ENCODE measurements at places on chromosomes 7 and 10.

DNA sequence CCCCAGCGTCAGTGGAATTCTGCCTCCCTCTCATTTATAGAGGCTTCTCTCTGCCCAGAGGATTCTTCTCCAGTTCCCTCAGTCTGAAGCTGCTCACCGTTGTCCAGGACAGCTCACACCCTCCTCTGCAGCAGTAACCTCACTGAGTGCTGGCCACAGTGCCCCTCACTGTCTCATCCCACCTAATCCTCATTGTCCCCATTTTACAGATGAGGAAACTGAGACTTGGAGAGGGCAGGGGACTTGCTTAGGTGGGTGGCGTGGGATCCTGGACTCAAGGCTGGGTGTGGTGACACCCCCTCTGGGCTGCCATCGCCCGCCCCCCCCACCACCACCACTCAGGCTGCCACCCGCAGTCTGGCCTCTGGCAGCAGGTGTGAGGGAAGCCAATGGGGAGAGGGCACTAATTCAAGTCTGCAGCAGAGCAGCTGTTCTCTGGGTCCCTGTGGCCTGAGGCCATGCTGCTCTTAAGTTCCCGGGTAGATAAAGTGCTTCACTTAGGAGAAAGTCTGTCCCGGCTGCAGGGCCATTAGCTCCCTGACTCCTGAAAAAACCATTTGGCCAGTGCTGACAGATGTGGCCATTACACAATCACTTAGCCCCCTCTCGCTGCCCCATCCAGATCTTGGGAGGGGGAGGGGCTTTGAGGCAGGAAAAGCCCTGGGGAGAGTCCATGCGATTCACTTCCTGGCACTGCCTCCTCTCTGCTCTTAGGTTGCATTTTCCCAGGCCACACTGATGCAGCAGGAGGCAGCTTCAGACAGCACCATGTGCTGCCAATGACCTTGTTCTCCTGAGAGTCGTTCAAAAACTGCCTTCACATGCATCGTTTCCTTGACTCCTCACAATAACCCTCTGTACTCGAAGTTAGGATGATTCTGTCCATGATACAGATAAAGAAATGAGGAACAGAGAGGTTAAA, 36.3 kb downstream of the DRGX start:
- DNase-seq, result no peak

DNA sequence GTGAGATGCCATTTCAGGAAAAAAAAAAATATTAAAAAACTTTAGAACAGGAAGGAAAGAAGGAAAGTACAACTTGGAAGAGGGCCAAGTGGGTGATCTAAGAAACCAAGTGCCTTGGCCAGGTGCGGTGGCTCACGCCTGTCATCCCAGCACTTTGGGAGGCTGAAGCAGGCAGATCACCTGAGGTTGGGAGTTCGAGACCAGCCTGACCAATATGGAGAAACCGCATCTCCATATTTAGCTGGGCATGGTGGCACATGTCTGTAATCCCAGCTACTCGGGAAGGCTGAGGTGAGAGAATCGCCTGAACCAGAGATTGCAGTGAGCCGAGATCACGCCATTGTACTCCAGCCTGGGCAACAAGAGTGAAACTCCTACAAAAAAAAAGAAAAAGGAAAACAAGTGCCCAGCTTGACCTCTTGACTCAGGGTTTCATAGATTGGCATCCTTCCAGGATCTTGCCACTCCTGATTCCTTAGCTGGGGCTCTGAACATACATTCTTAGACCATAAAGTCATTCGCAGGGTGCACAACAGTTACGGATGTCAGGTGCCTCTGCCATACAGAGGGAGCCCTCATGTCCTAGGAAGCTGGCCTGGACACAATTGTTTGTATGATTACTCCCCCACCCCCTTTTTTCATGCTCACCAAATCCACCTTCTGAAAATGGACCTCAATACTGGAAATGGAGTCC, 2.1 kb upstream of the GUSB start:
- no peak for DNase-seq

DNA sequence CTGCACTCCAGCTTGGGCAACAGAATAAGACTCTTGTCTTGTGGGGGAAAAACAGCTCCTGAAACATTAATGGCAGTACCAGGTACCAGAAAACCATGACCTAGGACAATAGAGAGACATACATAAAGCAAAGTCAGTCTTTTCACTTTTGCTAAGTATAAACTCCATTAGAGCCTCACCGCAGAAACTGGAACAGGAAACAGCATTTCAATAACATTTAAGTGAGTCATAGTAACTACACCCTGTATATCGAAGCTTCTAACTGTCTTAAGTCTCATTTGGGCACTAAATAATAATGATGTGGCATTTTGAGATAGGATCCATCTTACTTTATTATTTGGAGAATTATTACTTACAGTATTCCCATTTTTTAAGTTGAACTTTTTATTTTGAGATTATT, 517.8 kb upstream of the CELF2 start:
- no peak for DNase-seq

DNA sequence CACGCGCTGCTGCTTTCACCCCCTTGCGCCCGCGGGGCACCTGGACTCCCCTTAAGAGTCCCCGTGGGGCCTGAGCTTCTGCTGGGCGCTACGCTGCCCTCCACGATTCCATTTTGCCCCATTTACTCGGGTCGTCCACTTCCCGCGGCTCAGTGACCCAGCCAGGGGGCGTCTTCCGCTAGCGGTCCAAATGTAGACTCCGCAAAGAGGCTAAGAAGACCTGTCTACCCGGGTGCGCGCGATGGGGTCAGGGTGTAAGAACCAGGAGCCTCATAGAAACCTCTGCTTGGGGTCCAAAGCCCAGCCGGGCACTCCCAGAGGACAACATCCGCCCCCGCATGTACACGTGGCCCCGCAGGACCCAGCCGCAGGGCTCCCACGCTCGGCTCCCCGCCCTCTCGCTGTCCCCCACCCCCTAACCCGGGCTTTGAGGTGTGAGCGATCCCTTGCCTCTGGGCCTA, 5.2 kb upstream of the HMX2 start:
- DNase-seq, result no peak

DNA sequence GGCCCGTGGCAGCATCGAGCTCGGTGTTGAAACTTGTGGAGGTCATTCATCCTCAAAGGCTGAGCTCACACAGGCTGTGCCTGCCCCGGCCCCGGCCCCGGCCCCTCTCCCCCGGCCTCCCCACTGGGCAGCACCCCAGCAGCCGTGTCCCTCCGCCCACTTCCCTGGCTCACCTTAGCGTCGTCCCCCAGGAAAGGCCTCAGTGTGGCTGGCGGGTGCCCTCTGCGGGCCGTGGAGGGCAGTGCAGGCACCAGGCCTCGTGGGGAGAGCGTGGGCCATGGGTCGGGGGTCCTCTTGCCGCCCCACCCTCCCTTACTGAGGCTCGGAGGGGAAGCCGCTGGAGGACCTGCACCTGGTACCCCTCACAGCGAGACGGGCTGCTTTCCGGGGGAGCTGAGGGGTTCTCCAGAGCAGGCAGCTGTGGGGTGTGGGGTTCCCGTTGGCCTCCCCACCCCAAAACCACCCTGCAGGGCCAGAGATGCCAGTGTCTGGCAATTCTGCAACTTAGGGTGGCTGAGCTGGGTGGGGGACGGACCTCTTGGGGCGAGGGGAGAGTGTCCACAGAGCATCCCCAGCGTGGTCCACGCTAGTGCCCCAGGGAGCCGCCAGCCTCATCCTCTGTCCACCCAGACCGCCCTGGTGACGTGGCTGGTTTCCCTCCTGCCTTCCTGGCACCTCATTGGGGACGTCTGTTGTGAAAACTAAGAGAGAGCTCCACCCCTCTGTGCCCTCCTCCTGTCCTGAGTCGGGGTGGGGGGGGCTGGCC, 44.2 kb upstream of the DPYSL4 start:
- DNase-seq, result peak; percentile 43
